ENCODE measurements at places on chromosomes 3 and 15.

DNA sequence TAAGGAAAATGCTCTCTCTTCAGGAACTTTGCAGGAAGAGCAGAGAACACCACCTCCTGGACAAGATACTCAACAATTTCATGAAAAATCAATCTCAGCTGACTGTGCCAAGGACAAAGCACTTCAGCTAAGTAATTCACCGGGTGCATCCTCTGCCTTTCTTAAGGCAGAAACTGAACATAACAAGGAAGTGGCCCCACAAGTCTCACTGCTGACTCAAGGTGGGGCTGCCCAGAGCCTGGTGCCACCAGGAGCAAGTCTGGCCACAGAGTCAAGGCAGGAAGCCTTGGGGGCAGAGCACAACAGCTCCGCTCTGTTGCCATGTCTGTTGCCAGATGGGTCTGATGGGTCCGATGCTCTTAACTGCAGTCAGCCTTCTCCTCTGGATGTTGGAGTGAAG lies 200.5 kb downstream of the AKAP13 start:
- peak; percentile 24 for DNase-seq

- no peak for DNase-seq
Observed at GRCh38 chr3:38371541-38372213, 25.1 kb downstream of the XYLB start.

DNA sequence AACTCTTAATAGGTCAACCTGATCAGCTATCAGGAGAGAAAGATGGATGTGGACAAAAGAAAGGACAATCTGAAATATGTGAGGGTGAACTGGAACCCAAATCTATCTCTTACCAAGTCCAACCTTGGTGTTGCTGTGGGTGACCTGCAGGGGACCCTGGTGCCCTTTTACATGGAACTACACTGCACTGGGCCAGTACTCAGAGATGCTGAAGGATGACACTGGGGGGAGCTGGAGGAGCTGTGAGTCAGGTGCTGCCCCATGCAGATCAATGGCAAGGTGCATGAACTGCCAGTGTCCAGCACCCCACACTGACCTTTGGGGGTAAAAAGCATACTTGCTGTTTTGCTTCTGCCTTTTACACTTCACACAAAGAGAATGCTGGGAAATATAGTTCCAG lies 55.6 kb upstream of the TBC1D5 start:
- no peak for DNase-seq

GRCh38 chr3:170697131-170697530 lies 111.3 kb upstream of the SLC7A14 start:
- no peak for DNase-seq

GRCh38 chr15:83322061-83322460 lies 37.6 kb upstream of the BNC1 start:
- peak; percentile 24 for DNase-seq

DNA sequence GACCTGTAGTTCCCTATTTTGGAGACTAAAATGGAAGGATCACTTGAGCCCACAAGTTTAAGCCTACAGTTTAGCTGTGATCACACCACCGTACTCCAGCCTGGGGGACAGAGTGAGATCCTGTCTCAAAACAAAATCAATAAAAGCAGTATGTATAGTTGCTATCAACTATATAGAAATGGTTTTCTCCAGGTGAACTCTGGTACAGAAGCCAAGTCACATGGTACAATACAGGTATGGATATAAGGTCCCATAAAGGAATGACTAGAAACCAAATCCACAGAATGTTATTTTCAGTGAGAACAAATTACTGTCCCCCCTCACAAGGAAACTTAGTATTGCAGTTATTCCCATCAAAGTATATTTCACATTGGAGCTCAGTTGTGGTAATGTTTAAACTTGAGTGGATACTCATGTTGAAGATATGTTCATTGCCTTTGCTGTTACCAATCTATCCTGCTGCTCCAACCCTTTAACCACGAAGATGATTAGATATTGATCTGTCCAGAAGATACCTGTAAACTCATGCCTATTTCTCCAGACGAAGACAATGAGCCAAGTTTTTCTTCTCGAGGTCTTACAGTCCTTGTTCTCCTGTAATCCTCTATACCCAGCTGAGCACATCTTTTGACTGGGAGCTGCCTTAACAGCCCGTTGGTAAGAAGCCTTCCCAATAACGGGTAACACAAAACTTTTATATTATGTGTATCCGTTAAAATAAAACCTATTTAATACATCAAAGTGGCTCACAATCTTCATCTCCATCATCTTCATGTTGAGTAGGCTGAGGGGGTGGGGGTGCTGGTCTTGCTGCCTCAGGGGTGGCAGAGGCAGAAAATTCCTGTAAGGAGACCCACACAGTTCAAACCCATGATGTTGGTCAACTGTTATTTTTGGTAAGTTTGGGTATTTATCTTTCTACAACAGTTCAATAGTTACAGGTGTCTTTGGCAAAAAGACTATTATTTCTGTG lies 24.6 kb downstream of the TRA2B start:
- no peak for DNase-seq

GRCh38 chr3:144687862-144688261 lies 716.2 kb downstream of the DIPK2A start:
- peak; percentile 1 for DNase-seq

- DNase-seq: no peak
Observed at GRCh38 chr3:45313743-45314403, 74.5 kb upstream of the LARS2 start.

GRCh38 chr3:38522002-38522401 lies 25.9 kb downstream of the EXOG start:
- DNase-seq: no peak

GRCh38 chr3:171354706-171355582 lies 105.3 kb downstream of the TNIK start:
- no peak for DNase-seq

- DNase-seq: no peak
Observed at GRCh38 chr3:63981980-63982379, 41.3 kb downstream of the PSMD6 start.

- DNase-seq: no peak
Observed at GRCh38 chr3:16509721-16510619, 3.5 kb downstream of the RFTN1 start.

DNA sequence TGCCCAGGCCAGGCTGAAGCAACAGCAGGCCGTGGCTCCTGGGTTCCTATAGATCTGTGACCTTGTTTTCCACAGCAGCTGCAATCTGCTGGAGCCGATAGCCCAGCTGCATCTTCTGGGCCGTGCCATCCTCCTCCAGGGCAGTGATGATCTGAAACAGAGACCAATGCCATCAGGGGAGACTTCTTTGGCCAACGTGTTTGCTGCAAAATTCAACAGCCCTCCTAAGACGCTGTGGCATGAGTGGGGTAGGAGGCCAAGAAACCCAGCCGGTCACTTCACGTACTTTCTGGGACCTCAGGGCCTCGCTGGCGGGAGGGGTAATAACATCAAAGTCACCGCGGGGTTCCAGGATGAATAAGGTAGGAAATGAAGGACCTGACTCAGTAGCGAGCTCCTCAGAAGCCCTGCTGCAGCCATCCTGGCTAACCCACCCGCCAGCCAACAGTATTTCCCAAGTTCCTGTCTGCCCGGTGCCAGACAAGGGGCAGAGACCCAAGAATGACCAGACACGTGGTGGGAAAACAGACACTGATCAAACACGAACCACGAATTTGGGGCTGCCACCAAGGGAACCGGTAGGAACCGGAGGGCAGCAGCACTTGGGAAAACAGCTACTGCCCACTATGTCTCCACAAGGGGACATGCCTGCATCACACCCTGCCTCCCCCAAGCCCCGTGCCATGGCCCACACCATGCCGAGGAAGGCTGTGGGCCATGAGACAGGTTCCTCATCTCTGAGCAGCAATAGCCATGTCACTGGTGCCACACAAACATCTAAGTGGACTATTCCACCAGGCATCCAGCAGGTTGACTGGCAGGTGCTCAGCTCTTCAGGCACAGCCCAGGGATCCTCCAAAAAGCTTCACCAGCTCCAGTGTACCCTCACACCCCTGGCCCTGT lies 25.2 kb downstream of the PLXNB1 start:
- no peak for DNase-seq

GRCh38 chr15:90588427-90588826 lies 58.7 kb downstream of the CRTC3 start:
- DNase-seq: no peak

DNA sequence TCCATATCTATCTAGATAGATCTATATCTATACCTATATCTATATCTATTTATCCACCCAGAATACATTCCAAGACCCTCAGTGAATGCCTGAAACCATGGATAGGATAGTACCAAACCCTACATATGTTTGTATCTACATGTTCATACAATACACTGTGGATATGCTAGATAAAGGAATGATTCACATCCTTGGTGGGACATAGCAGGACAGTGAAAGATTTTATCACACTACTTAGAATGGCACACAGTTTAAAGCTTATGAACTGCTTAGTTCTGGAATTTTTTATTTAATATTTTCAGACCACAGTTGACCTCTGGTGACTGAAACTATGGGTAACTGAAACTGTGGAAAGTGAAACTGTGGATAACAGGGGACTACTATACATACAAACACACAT lies 198.8 kb upstream of the TTC14 start:
- no peak for DNase-seq

GRCh38 chr3:114830652-114831051 lies 316.4 kb downstream of the ZBTB20 start:
- no peak for DNase-seq

- DNase-seq: no peak
Observed at GRCh38 chr3:88040529-88040928, 18.3 kb downstream of the CGGBP1 start.

DNA sequence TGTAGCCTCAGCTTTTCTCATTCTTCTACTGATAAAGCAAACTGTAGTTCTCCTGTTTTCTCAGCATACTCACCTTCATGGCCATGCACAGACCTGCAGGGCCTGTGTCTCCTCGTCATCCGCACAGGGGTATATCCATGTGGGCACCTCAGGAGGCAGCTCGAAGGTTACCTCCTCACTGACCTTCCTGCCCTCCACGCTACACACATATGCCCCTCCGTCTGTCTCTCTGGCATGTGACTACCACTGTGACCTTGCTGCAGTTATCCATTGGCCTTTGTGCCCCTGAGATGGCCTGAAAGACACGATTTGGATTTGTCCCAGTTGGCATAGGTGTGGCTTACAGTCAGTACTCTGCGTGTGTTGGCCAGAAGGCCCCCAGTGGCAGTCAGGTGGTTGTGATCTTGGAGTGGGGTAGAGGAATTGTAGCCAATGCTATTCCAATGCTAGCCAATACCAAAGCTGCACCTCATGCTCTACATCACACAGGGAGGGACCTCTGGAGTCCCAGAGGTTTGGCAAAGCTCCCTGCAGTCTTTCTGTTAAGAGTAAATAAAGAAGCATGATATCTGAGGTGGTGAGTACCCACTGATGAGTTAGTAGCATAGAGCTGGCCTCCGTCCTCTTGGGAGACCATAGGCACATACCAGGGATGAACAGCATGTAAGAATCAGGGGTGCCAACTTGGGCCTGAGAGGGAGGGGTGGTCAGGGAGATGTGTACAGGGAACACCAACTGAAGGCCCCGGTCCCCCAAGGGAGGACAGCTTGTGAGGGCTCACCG lies 143.4 kb downstream of the EEFSEC start:
- no peak for DNase-seq

- DNase-seq: no peak
Observed at GRCh38 chr3:47120138-47120537, 43.8 kb downstream of the SETD2 start.

GRCh38 chr15:63405683-63406390 lies 24.2 kb upstream of the CA12 start:
- DNase-seq: no peak

GRCh38 chr3:23174426-23175039 lies 28.6 kb upstream of the UBE2E2 start:
- DNase-seq: no peak

DNA sequence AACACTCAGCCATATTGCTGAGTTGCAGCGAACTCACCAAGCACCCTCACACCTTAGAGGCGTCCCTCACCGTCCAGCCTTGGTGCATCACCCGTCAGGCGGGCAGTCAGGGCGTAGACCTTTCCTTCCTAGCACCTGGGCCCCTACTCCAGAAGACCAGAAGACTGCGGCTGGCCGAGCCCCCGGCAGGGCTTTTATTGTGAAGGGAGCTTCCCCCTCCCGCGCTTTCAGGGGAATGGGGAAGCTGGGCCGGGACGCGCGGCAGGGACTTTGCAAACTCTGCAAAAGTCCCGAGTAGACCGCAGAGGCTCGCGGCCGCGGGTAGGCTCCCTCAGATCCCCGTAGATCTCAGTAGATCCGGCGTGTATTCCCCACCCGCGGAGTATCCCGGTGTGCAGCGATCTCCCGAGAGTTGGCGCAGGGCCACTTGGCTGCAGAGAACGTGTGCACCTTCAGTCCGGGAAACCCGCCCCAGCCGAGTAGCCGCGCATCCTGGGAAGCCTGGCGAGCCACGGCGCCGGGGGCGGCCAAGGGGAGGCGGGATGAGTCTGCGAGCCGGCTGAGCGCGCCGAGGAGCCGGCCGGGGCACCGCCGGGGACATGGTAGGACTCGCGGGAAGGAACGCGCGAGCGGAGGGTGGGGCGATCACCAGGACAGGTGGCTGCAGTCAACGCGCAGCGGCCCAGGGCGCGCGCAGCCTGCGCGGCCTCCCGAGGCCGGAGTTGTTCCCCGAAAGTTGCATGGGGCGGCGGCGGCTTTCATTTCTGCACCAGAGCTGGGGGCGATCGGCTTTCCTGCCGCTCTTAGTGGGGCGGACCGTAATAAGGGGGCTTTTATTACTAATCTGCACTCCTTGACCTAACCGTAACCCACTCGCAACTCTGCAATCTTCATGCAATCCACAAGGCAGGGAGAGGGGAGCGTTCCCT lies at the start of gene GASK1A:
Gene GASK1A, plus strand, starts transcription at position 268 of the 929 bp plus-strand sequence. Its CDS starts 332 bp downstream, at position 600.
- peak; percentile 59 for DNase-seq

DNA sequence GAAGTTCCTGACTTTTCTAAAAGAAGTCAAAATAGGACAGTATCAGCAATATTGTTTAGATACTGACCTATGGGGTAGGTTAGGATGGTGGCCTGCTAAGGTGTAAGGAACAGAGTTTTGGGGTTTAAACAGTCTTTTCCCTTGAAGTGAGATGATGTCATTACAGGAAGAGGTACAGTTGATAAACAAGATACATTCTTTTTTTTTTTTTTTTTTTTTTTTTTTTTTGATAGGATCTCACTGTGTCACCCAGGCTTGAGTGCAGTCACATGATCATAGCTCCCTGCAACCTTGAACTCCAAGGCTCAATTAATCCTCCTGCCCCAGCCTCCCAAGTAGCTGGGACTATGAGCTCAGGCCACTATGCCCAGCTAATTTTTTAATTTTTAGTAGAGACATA lies 33.3 kb downstream of the SLC25A36 start:
- DNase-seq: no peak

- no peak for DNase-seq
Observed at GRCh38 chr15:68188647-68189046, 16.5 kb downstream of the CALML4 start.

- peak; percentile 6 for DNase-seq
Observed at GRCh38 chr3:104960579-104960978, 406.1 kb upstream of the ALCAM start.

DNA sequence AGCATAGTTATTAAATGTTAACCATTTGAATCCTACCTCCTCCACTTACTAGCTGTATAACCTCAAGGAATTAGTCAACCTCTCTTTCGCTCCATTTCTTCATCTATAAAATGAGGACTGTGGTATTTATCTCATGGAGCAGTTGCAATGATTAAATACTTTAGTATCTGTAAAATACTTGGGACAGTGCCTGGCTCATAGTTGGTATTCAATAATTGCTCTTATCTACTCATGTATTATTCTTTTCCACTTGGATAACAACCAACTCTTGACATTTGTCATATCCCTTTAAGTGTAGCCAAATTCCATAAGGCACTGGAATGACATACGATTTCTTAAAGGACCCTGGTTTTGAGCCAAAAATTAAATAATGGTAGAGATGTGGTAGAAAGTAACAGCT lies 72.0 kb downstream of the FSIP1 start:
- DNase-seq: no peak

Measured in GM23248 (cell line).